Left forelimb (tissue), 1 donor: ENCODE measurements at places on chromosomes 3 and 15.

GRCh38 chr15:91329914-91330313, 229.9 kb downstream of the SV2B start:
- DNase-seq = no peak

- DNase-seq = peak; percentile 66
These were observed 90.2 kb upstream of the CHD2 start for GRCh38 chr15:92809880-92810361.

GRCh38 chr15:101805605-101806345, 2.5 kb downstream of the OR4F6 start:
- DNase-seq = no peak

GRCh38 chr3:103158183-103158582, 723.4 kb downstream of the ZPLD1 start:
- no peak for DNase-seq

GRCh38 chr3:169948559-169949448, 17.8 kb upstream of the SEC62 start:
- DNase-seq = no peak

DNA sequence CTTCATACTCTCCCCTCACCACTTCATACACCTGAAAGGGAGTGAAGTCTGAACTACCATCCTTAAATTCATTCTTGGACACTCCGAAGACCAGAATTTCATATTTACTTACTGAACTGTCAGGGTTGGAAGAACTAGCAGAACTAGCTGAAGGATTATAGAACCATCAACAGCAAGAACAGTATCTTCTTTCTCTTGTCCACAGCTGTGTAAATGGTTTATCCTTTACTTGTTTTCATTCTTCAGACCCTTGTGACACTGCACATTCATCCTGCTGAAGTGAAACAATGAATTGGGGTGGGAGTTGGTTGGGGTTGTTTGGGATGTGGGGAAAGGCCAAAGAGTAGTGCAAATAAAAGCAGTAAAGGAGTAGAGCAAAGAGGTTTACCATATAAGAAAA, 350.9 kb downstream of the ZIC1 start:
- no peak for DNase-seq
